Mucosa of gallbladder (tissue), 1 donor: ENCODE measurements at places on chromosomes 11 and 22. TPM values are rescaled to one million over a fixed set of nuclear protein-coding genes. Genes with fewer than 3 reads are reported as not detected.

The GGTLC3 gene
- total RNA-seq, result not detected

The CHRNA10 gene
- total RNA-seq, result 1.8 TPM

The DAGLA gene
- total RNA-seq, result 10.6 TPM

The MTMR2 gene
- total RNA-seq, result 40.2 TPM

The SCGB1D4 gene
- total RNA-seq, result not detected

The PKNOX2 gene
- total RNA-seq, result 5.1 TPM

The LRP4 gene
- 14.5 TPM for total RNA-seq

The KRTAP5-8 gene
- not detected for total RNA-seq

The EXPH5 gene
- 5.6 TPM for total RNA-seq

The KRTAP5-2 gene
- total RNA-seq, result 0.26 TPM

The LRRC56 gene
- 9.4 TPM for total RNA-seq

The HTR3A gene
- 0.29 TPM for total RNA-seq

The IFITM10 gene
- 13.9 TPM for total RNA-seq

The HEPHL1 gene
- total RNA-seq, result not detected

The CALCA gene
- total RNA-seq, result not detected
